ENCODE measurements at places on chromosomes 2 and 18.
A peak's percentile ranks its signal among the peaks of the same experiment; 100 is the strongest.

- no peak for DNase-seq
Measured at GRCh38 chr2:161386228-161386824, 29.8 kb upstream of the TBR1 start.

DNA sequence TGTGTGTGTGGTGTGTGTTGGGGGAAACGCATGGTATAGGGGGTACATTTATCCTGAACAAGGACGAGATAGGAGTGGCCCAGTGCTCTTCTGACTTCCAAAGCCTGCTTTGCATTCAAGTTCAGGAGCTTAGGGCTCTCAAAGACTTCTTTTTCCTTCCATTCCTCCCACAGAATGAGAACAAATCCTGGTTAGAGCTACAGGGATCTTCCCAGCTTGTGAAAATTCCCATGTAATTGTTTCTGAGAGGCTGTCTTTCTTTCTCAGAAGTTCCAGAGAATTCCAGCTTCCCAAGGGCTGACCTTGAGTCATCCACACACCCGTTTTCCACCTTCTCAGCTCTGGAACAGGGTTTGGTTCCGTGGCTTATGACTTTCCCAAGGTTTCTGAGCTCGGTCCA is 38.9 kb downstream of the FASTKD2 start:
- peak; percentile 17 for DNase-seq

DNA sequence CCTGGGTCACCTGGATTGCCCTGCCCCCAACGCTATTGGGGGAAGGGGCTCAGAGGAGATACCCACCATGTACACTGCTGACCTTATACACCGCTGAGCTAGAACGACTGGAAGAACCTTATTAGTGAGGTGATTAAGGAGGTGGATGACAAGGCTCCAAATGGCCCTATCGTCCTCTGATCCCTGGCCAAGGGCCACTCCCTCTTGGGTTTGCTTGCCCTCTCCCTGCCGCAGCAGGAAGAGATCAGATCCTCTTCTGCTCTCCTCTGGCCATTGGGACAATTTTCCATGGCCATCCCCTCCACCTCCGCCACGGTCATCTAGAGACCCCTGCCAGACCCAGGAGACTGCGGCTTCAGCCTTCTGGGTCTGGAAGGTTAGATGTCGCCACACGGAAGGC is 1.2 kb downstream of the ZNF514 start:
- peak; percentile 34 for DNase-seq

DNA sequence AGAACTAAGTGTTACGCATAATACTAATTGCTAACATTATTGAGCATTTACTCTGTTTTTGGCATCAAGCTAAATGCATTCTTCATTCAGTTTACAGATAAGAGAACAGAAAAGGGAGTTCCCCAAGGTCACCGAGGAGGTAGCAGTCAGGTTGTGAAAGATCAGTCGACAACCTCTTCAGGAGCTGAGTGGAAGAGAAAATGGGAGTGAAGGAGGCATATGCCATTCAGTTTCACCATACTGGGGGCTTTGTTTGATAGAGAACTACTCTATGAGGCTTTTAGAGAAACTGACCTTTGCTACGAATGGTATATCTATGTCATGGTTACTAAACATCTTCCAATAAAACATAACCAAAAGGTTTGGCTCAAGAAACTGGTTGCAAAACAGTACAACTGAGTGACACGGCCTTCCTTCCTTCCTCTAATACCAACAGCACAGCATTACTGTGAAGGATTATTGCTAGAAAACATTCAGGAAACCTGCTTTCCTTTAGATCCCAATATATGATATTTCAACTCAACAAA is 112.1 kb downstream of the RBMS1 start:
- peak; percentile 47 for DNase-seq

GRCh38 chr2:74858281-74858680 is 24.4 kb downstream of the HK2 start:
- DNase-seq = no peak

DNA sequence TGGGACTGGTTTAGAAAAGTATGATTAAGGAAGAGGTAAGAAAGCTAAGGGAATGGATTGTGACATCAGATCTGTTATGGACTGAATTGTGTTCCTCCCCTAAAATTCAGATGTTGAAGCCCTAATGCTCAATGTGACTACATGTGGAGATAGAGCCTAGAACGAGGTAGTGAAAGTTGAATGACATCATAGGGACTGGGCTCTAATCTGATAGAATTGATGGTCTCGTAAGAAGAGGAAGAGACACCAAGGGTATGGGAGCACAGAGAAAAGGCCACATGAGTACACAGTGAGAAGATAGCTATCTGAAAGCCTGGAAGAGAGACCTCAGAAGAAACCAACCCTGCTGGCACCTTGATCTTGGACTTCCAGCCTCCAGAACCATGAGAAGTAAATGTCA is 178.3 kb downstream of the TRIB2 start:
- DNase-seq = no peak

GRCh38 chr2:70261501-70261900 is 3.6 kb downstream of the PCYOX1 start:
- no peak for DNase-seq

DNA sequence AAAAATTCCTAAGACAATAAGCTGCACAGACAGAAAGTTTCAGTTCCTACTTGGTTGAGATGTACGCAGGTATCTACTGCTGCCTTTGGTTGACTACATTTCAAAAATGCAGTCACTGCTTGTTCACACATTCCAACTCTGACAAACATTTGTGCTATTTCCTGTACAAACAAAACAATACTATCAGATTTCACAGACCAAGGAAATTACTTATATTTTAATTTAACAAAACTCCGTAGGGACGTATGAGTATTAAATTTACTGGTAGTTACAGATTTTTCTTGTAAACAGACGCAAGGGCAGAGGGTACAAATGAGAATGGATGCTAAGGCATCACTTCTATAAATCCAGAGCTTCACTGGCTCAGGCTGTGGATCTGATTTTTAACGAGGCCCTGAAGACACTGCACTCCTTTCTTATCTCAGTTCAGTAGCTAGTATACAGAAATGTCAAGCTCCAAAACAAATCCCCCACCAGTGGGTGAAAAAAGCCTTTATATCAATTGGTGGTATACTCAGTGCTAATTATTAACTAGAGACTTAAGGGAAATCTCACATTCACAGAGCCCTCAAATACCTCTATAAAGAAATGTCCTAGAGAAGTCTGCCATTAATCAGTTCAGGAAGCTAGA is 31.7 kb upstream of the TTC32 start:
- DNase-seq = peak; percentile 71

- no peak for DNase-seq
Measured at GRCh38 chr2:204364860-204365535, 180.3 kb upstream of the PARD3B start.

- peak; percentile 63 for DNase-seq
Measured at GRCh38 chr2:102442967-102443828, 20.2 kb downstream of the IL18RAP start.

GRCh38 chr2:196439760-196440159 is 199.8 kb upstream of the CCDC150 start:
- DNase-seq = no peak

DNA sequence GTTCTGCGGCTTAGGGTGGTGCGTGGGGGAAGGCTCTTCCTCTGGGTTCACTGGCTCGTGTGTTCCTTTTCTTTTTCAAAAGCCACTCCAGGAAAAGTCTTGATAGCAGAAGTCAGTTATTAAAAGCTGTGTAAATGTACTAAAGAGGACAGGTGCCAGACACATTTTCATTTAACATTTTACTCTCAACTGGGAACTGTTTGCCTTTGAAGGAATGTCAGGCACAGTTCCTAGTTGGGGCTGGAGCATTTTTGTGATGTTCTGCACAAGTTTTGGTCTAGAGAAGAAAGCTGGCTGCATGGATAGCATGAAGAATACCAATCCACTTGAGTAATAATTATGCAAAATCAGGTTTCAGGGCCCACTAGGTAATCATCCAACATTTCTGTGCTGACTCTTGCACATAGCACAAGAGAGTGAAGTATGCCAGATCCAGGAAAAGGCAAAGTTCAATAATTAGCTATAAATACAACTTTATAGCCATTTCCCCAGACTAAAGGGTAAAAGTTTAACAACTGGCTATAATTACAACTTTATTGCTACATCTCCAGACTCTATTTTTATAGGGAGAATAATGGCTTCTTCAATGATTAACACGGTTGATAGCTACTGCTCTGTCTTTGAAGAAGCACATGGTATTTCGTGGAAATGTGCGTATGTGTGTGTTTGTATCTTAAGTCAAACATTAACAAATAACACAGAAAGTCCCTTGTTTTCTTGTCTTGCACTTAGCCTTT is 16.2 kb downstream of the SCYGR8 start:
- peak; percentile 12 for DNase-seq

DNA sequence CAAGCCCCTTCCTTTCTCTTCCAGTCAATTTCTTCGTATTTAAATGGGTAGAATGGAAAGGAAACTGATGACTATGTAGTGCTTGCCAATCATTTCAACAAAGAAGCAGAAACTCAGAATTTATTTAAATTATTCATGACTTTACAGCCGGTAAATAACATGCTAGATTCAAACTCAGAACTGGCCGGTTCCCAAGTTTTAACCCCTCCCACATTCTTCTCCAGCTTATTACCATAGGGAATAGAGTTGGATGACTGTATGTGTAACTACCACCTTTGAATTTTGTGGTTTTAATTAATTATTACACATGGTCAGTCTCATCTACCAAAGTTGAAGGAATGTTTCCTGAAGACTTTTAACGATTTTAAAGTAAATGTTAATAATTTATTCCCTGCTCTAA is 819.3 kb upstream of the LRATD1 start:
- no peak for DNase-seq

- no peak for DNase-seq
Measured at GRCh38 chr2:236775511-236775910, 205.9 kb downstream of the ACKR3 start.

- DNase-seq = no peak
Measured at GRCh38 chr2:8540552-8541055, 141.3 kb upstream of the ID2 start.

- DNase-seq = no peak
Measured at GRCh38 chr2:205199165-205199850, 483.0 kb upstream of the NRP2 start.

GRCh38 chr18:10750191-10751035 is 224.6 kb downstream of the NAPG start:
- DNase-seq = no peak

GRCh38 chr2:20602803-20603202 is 48.1 kb downstream of the HS1BP3 start:
- no peak for DNase-seq

DNA sequence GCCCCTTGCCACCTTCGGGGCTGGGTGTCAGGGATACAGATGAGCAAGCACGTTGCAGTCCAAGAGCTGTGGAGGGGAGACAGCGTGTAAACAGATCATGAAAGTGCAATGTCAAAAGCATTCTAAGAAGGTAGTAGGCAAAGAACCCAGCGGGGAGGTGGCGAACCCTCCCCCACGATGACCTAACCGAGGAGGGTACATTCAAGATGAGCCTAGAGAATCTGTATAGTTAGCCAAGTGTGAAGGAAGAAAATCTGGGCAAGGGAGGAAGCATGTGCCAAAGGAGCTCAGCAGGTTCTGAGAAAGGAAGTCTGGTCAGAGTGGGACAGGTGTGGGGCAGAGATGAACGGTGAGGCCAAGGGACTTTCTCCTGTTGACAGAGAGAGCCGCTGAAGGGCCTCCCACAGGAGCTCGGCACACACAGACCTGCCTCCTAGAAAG is 106.9 kb downstream of the SP3 start:
- no peak for DNase-seq

DNA sequence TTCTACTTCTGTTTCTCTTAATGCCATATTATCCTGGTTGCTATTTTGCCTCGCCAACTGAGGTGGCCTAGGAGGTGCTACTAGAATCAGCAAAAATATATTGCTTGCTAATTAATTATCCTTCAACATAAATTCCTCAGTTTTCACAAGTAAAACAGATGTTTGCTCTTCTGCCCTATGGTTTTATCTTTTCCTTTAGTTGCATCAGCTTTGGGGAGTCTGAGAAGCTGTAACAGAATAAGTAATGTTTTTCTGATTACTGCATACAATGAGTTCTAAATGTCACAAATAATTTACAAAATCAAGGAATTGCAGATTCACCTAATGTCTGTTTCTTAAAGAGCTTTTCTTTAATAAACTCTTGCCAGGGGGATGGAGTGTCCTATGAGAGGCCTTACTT is 36.7 kb downstream of the GULP1 start:
- DNase-seq = no peak

DNA sequence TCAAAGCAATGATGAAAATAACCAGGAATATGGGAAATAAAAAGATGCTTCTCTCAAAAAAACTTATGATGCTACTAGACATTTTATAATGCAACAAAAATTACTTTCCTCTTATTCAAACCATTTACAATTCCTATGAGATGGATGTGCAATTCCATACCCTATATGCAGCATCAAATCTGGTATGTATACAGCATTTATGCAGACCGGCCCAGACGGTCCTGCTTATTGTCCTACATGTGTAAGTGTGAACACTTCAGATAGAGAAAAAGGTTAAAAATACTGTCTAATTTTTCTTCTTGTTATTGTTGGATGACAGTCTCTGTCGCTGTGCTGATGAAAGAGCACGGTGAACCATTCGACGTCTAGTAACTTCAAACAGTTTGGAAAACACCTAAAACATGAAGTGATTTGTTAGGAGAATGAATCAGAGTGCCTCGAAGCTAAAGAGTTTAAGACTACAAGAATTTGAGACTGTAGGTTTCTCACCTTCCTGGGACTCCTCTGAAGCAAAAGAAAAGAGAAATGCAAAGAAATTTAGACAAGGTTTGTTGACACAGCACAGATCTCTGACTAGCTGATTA is 80.8 kb downstream of the ATL2 start:
- no peak for DNase-seq

DNA sequence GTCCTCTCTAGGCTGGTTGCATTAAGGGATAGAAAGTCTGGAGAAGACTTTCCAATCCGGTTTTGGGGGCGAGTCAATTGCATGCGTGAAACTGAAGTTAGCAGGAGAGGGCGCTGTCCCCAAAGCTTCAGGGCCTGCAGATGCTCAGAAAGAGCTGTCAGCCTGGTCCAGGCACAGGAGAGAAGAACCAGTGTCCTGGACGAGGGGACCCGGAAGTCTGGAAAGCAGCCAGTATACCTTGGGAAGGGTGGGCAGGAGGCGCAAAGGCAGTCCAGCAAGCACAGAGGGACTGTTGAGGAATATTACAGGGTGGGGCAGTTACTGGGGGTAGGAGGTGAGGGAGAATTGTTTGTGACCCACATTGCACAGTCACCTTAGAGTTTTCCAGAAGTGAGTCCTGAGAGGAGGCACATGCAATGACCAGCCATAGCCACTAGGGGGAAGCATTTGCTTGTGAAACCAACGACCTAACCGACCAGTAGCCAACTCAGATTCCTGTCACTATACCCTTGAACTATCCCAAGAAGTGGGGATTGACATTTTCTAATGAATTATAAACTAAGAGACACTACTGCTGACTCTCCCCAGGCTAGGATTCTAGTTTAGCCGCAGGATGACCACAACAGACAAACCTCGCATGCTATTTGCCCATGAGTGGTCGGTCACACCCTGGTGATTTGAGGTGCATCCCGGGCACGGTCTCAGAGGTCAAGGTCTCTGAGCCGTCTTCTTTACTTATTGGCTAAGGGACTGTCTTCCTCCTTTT is 172.8 kb downstream of the RDH14 start:
- DNase-seq = peak; percentile 73

GRCh38 chr2:238686223-238686622 is 161.7 kb upstream of the TWIST2 start:
- DNase-seq = no peak
